ENCODE measurements at places on chromosomes 6 and 20.
A peak's percentile ranks its signal among the peaks of the same experiment; 100 is the strongest.

DNA sequence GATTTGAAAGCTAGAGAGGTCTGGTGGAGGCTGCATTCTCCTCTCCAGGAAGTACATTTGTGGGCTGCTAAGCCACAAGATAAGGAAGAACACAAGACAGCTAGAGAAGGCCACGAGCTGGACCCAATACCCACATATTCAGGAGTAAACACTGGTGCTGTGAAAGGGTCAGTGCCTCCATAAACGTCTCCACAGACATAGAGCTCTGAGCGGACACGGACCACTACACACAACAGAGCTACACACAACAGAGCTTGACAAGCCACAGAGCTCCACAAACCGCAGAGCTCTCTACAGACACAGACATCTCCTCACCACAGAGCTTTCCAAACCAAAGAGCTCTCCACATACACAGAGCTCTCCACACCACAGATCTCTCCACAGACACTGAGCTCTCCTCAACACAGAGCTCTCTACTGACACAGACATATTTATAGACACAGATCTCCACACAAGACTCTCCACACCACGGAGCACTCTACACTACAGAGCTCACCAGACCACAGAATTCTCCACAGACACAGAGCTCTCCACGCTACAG lies 51.9 kb downstream of the ERMARD start:
- no peak for DNase-seq

DNA sequence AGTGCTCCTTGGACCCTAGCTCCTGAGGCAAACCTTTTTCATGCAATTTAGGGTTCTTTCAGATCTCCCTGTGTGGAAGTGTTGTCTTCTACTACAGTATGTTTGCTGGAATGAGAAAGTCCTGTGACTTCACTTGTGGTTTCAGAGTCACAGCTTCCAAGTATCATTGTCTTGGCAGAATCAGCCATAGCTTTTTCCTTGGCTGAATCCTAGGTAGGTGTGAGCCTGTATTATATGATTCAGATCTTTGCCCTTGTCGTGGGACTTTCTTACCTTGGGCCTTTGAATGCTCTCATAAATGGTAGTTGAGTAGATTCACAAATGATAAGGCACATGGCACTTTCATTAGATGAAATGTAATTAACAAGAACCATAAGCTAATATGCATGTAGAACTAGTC lies 16.5 kb downstream of the CARMIL1 start:
- peak; percentile 22 for DNase-seq

- DNase-seq = peak; percentile 36
These were observed 587 bp downstream of the IP6K3 start for GRCh38 chr6:33746036-33746600.

- no peak for DNase-seq
These were observed 21.7 kb downstream of the TBC1D20 start for GRCh38 chr20:440636-441035.

GRCh38 chr20:59776059-59776603 lies 157.3 kb downstream of the SYCP2 start:
- no peak for DNase-seq

GRCh38 chr6:36724514-36725390 lies 27.1 kb downstream of the RAB44 start:
- DNase-seq = peak; percentile 84

DNA sequence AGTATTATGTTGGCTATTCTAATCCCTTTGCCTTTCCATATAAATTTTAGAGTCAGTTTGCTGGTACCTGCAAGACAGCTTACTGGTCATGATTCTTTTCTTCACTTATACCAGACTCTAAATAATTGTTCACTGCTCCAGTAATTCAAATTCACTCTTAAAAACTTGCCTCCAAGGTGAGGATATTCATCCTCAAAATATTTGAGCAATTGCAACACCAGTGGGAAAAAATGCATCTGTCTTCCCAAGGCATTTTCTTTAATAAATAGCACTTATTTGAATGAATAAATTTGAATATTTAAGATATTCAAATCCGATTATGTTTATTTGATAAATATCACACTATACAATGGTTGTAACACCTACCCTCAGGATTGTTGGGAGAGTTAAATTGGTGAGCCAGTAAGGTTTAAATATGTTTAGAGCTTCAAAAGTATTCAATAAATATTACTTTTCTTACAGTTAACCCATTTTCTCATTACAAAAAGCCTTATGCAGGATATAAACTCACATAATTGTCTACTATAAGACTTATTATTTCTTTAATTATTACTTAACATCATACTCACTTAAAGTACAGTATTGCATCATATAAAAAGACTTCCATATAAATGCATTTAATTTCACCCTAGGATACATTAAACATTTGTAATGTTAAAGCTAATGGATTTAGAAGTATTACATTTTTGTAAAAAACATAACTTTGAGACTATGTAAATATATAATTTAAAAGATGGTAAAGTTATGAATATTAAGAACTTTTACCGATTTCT lies 285.6 kb downstream of the SAMD5 start:
- DNase-seq = no peak

- DNase-seq = no peak
These were observed 80.2 kb downstream of the LRFN2 start for GRCh38 chr6:40506954-40507353.

DNA sequence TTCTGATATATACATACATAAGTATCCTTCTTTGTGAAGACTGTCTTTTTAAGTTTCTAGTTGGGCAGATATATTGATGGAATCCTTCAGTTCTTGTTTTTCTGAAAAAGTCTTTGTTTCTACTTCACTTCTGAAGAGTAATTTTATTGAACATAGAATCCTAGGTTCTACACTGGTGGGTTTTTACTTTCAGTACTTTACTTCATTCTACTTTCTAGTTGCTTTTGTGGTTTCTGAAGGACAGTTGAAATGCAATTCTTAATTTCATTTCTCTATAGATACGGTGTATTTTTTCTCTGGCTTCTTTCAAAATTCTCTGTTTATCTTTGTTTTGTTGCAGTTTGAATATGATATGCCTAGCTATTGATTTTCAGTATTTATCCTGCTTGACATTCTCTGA lies 105.3 kb downstream of the HMGCLL1 start:
- DNase-seq = no peak

DNA sequence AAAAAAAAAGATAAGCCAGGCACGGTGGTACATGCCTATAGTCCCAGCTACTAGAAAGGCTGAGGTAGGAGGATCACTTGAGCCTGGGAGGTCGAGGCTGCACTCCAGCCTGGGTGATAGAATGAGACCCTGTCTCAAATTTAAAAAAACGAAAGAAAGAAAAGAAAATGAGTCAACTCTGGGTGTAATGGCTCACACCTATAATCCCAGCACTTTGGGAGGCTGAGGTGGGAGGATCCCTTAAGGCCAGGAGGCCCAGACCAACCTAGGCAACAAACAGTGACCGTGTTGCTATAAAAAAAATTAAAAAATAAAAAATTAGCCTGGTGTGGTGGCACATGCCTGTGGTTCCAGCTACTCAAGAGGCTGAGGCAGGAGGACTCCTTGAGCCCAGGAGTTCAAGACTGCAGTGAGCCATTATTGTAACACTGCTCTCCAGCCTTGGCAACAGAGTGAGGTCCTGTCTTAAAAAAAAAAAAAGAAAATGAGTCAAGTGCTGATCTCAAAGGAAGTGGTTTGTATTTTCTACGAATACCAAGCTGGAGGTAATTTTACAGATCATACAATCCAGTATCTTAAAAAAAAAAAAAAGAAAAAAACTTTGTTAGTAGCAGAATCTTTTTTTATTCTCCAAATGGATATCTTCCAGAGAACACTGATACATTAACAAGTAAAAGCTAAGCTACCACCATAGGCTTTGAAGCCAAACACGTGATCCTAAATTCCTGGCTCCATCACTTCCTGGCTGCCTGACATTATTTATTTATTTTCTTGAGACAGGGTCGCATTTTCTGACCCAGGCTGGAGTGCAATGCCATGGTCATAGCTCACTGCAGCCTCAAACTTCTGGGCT lies 5.7 kb downstream of the COMMD7 start:
- DNase-seq = peak; percentile 41

DNA sequence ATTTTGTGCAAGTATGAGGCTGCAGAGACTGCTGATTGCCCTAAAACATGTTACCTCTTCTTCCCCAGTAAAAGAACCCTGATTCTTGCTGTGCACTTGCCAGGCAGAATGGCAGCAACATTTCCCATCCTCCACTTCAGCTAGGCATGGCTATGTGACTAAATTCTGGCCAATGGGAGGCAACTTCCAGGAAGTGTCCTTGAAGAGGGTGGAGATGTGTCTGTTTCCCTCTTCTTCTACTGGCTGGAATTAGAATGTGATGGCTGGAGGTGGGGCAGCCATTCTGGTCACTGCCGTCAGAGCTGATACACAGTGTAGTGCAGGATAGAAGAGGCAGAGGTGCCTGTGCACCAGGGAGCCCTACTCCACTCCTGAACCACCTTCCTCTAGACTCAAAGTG lies 64.6 kb downstream of the CDH26 start:
- DNase-seq = no peak

- no peak for DNase-seq
These were observed 177.6 kb downstream of the SASH1 start for GRCh38 chr6:148520109-148520841.

GRCh38 chr20:50848846-50849673 lies 54.2 kb downstream of the BCAS4 start:
- no peak for DNase-seq

- no peak for DNase-seq
These were observed 78.4 kb downstream of the GFRAL start for GRCh38 chr6:55405474-55406235.

GRCh38 chr20:25083773-25084625 lies 2.1 kb upstream of the VSX1 start:
- DNase-seq = no peak

DNA sequence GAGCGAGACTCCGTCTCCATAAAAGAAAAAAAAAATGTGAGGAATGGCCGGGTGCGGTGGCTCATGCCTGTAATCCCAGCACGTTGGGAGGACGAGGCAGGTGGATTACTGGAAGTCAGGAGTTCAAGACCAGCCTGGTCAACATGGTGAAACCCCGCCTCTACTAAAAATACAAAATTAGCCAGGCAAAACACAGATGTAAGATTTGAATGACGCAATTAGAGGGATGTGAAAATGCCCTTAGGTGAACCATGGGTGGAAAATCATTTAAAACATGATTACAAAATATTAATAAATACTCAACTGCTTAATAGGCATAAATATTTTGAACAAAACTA lies 20.9 kb downstream of the COL9A3 start:
- DNase-seq = no peak

Data from epithelial cell of esophagus (primary cell).